ENCODE measurements at places on chromosomes 7 and 10.

GRCh38 chr7:30057741-30058140 is 29.5 kb downstream of the PLEKHA8 start:
- no peak for DNase-seq

GRCh38 chr7:16223963-16224707 is 197.2 kb downstream of the CRPPA start:
- DNase-seq: no peak

DNA sequence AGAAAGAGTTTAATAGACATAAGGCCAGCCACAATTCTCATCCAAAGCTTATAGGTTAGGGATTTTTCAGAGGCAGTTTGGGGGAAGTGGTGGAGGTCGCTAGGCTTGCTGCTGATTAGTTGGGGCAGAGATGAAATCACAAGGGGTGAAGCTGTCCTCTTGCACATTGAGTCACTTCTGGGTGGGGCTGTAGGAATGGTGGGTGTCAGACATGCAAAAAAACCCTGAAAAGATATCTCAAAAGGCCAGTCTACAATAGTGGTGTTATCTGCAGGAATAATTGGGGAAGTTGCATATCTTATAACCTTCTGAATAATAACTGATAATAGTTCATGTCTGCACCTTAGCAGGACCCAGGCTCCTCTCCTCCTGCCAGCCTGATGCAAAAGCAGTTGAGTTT is 2.1 kb downstream of the FAM24B start:
- DNase-seq: peak; percentile 93

DNA sequence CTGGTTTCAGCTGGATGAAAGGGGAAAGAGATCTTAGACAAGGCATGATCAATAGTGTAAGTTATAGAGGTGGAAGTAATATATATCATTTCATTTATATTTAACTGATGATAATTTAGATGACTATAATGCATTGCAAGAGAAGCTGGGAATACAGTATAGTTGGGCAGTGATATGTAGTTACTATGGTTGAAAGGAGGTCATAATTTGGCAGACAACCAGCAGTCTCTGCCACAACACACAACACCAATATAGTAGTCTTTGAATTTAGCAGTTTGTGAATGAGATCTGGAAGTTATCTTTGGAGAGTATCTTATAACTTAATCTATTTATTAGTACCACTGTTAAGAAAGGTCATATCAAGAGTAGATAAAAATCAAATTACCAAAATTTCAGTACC is 39.9 kb downstream of the TAX1BP1 start:
- no peak for DNase-seq

GRCh38 chr7:140261522-140261921 is 84.7 kb upstream of the KDM7A start:
- DNase-seq: peak; percentile 44

Measured in hematopoietic multipotent progenitor cell treated with erythropoietin and hydrocortisone succinate and interleukin-3 and kit ligand, for 8 days (in vitro differentiated cells).